Motor neuron (in vitro differentiated cells): ENCODE measurements at places on chromosomes 16 and 17.

GRCh38 chr17:48122665-48123045 is 15.1 kb downstream of the SNX11 start:
- ATAC-seq, result peak; percentile 52

DNA sequence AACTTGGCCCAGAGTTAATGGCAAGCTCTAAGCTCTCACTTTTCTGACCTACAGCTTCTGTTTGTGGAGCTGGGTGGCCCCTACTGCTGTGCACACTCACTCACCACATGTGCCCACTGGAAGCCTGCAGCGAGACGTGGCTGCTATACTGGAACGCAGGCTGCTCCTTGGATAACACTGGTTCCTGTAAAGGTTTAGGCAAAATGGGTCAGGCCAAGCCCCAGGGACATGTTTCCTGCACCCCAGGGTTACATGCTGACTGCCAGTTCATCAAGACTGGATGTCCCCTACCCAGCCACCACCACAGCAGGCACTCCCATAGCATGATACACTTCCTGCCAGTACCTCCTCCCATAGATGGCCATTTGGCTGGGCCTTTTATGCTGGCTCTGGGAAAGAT is 8.3 kb downstream of the POLDIP2 start:
- no peak for ATAC-seq

DNA sequence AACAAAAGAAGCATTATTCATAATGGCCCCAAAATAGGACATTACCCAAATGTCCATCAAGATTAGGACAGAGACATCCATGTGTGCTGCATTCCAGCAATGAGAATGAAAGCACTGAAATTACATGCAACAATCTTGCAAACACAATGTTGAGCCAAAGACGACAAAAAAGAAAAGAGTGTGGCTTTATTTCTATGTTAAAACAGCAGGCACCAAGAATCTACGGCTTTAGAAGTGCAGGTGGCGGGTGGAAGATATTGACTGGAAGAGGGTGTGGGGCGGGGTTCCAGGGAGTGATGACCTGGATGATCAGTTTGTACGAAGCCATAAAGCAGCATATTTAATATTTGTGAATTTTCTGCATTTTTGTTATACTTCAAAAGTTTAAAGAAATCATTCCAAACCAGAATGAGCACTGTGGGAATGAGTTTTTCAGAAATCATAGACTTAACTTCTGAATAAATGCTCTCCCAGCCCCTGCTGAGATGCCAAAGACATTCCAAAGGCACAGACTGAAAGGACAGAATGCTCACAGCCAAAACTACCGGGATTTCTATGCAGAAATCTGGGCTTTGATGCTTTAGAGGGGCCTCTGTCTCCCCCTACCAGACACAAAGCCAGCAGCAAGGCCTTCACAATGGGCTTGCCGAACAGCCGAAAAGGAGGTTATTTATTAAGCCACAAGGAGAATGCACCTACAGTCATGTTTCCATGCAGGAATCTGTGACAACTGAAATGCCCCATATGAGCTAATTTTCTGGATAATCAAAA is 361.6 kb downstream of the GRIN2A start:
- peak; percentile 63 for ATAC-seq

GRCh38 chr16:22326771-22327445 is 29.7 kb downstream of the POLR3E start:
- no peak for ATAC-seq

GRCh38 chr17:8243827-8244226 is 4.0 kb downstream of the CTC1 start:
- no peak for ATAC-seq

GRCh38 chr16:985646-986400 is 4.3 kb downstream of the SOX8 start:
- no peak for ATAC-seq

DNA sequence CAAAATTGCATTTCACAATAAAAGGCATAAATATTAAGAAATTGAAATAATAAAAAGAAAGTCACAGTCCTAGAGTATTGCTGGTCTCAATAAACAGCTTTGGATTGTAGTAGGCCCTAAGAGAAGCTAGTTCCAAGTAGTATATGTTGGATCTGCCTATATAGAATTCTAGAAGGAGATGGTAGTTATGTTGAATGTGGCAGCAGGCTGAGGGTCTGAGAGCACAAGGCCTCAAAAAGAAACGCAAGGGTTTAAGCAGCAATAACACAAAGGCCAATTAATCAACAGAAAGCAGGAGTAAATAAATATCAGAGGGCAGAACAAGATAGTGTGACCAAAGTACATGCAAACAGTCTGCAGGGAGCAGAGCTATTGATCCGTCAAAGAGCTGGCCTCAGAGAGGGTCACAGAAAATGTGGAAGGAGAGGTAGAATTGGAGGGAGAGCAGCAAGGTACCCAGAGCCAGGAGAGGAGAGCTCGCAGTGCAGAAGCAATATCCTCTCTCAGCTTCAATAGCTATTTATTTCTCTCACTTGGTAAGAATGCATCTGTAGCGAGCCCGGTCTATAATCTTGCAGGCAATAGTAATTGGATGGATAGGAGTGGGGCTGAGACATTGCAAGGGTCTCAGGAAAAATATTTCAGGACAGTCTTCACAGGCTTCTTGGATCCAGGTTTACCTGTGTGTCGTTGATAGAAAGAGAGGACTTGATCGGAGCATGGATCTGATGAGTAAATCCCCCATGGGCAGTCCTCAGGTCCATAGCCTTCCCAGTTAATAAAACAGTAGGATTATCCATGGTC is 25.1 kb upstream of the MED13 start:
- no peak for ATAC-seq

DNA sequence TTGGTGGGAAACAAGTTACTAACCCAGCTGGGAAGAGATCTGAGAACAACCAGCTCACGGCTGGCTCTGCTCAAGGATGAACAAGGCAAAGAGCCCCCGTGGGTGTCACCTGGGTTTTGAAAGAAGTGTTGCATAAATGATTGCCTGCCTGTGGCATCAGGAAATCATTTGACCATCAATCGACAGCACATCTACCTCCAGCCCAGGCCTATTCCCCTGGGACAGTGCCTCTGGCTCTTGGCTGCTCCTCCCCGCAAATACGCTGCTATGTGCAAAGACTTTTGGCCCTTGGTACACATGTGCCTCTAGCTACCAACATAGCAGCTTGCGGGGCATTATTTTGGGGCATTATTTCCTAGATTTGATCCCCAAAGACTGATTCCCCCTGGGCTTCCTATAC is 39.4 kb upstream of the SMPD3 start:
- ATAC-seq, result peak; percentile 26

DNA sequence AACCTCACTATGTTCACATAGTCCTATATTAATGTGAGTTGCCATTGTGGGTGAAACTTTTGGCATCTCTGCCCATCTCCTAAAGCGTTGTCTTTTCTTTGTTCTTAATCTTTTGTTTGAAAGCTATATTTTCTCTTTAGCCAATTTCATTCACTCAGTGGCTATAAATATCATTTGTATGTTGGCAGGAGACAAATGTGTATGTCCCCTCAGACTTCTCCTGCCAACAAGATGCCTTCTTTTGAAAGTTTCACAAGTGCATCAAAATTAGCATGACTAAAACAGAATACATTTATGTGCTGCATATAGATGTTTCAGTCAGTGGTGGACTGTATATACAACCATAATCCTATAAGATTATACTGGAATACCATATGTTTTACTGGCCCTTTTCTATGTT is 109.0 kb downstream of the CA10 start:
- ATAC-seq, result no peak

DNA sequence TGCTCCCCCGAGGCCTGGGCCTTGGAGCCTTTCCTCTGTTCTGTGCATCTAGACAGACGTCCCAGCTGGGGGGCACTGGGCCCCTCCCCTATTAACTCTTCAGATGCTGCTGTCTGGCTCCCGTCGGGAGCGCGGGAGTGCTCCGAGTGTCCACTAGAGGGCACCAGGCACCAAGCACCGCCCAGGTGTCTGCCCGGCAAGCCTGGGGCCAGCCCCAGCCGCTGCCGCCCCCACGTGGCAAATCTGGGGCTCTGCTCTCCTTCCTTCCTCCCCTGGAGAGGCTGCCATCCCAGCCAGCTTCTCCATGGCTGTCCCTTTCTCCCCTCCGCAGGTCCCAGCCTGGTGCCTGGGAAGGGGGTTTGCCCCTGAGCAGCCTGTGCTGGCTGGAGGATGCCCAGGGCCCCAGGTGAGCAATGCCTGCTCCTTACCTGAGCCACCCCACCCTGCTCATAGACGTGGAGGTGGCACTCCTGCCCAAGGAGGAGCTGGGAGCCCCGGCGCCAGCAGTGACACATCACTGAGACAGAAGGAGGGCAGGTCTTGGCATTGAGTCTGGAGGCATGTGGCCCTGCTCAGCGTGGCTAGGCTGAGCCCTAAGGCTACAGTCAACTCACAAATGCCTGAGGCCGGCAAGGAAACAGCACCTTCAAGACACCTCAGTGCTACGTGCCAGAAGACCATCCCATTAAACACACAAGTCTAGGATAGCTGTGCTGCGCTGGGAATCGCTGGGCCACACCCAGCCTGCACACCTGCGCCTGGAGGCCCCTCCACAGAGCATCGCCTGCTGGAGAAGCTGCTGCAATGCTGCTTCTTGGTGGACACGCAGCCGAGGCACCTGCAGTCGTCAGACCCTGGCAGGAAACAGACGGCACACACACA is 19.7 kb downstream of the TMEM235 start:
- peak; percentile 74 for ATAC-seq

DNA sequence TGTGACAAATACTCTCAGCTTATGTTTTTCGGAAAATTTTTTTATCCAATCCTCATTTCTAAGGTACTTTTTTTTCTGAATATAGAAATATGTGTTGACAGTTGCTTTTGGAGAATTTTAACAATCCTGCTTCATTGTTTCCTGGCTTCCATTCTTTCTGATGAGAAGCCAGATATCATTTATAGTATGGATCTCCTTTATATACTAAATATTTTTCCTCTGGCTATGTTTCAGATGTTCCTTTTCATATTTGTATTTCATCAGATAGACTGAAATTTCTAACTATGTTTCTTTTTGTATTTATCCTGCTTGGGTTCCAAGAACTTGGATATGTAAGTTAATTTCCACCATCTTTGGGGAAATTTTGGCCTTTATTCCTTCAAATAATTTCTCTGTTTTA is 138.9 kb upstream of the CDH11 start:
- no peak for ATAC-seq

GRCh38 chr17:78426293-78426879 is 47.9 kb downstream of the PGS1 start:
- no peak for ATAC-seq

GRCh38 chr17:17724307-17725010 is 43.2 kb downstream of the RAI1 start:
- peak; percentile 3 for ATAC-seq

GRCh38 chr17:82240506-82241182 is 11.8 kb downstream of the SLC16A3 start:
- ATAC-seq, result no peak

DNA sequence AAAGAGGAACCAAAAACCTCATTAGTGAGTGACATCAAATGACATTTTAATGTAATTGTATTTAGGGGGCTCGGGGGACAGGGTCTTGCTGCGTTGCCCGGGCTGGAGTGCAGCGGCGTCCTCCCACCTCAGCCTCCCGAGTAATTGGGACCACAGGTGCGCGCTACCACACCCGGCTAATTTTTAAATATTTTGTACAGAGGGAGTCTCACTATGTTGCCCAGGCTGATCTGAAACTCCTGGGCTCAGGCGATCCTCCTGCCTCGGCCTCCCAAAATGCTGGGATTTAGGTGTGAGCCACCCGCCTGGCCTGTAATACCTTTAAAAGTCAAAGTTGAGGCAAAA is 581 bp downstream of the SNRNP25 start:
- ATAC-seq, result no peak

GRCh38 chr17:63850401-63850800 is 7.9 kb upstream of the SMARCD2 start:
- no peak for ATAC-seq

DNA sequence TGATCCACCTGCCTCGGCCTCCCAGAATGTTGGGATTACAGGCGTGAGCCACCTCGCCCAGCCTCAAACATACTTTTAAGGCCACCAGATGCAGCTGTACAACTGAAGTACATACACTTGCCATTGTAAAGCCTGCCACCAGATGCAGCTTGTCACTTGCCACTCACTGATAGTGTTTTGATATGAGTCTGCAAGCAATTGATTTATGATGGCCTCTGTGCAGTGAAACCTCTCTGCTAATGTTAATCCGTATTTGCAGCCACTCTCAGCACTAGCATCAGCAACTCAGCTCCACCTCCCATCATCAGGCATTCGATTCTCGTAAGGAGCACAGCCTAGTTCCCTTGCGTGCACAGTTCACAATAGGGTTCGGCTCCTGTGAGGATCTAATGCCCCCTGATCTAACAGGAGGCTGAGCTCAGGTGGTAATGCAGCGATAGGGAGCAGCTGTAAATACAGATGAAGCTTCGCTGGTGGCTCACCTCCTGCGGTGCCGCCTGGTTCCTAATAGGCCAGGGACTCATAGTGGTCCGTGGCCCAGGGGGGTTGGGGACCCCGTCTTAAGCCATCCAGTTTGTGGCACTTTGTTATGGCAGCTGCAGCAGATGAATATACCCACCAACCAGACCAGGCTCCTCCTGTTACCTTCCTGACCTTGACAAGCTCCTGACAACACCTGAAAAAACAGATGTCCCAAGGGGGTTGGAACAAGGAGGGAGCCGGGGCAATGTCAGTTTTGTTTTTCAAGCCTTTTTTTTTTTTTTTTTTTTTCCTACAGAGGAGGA is 1.3 kb upstream of the HERPUD1 start:
- ATAC-seq, result peak; percentile 2

DNA sequence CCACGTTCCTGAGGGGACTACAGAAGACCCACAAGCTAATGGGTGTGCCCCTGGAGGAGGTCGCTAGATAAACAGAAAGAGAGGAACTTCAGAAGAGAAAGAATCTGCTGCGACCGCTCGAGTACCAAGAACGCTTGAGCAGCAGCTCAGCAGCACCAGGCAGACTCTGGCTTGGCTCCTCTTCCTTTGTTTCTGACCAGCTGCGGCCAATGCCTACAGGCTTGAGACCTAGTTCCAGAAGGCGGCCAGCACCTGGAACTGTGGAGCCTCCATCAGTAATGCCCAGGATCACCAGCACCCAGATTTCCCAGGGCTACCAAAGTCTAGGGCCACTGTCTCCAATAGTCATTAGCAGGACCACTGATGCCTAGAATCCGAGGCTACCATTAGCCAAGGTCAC is 26.0 kb upstream of the GOSR2 start:
- ATAC-seq, result no peak

DNA sequence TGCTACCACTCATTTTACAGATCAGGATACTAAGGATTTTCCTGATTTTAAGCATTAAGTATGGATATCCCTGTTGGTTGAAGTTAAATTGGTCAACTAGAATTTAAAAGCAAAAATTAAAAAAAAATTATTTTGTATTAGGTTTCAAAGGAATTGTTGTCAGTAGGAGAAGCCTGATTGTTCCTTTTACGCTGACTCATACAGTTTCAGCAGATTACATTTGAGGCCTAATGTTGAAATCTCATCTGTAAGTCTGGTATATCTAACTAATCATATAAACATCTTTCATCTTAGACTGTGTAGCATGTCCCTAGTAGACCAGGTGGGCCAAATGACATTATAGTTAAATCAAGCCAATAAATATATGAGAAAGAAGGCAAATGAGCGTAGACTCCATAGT is 83.5 kb downstream of the FTO start:
- ATAC-seq, result no peak

GRCh38 chr17:39271546-39271945 is 45.8 kb upstream of the STAC2 start:
- ATAC-seq, result no peak

- no peak for ATAC-seq
Measured at GRCh38 chr17:55652114-55652823, 70.4 kb downstream of the TMEM100 start.

GRCh38 chr16:71754652-71755051 is 30.2 kb upstream of the PHLPP2 start:
- no peak for ATAC-seq
